Myocyte (in vitro differentiated cells): ENCODE measurements at places on chromosomes 16 and 17. TPM values are rescaled to one million over a fixed set of nuclear protein-coding genes. Genes with fewer than 3 reads are reported as not detected.

Gene TBC1D3I
- total RNA-seq = 0.13 TPM in 1 of 2 replicates, not detected in the other

Gene PLA2G10
- total RNA-seq = not detected in 2 replicates

Gene MT1G
- not detected in 2 replicates for total RNA-seq

Gene ELMO3
- total RNA-seq = 0.56 and 0.99 TPM in 2 replicates

Gene ASIC2
- 0.13 and 2.0 TPM in 2 replicates for total RNA-seq

Gene METRNL
- 27.6 and 35.3 TPM in 2 replicates for total RNA-seq

Gene BCL6B
- not detected in 2 replicates for total RNA-seq

Gene KRT13
- not detected in 2 replicates for total RNA-seq

Gene RAB34
- 162 and 198 TPM in 2 replicates for total RNA-seq

Gene KRT20
- total RNA-seq = not detected in 2 replicates

Gene NEK8
- total RNA-seq = 5.5 and 6.0 TPM in 2 replicates

Gene HEATR9
- total RNA-seq = not detected in 2 replicates

Gene PYDC1
- total RNA-seq = not detected in 2 replicates

Gene TBC1D3H
- total RNA-seq = not detected in 2 replicates

Gene GGA3
- total RNA-seq = 18.9 and 22.2 TPM in 2 replicates

Gene PRSS36
- 0.51 and 1.6 TPM in 2 replicates for total RNA-seq

Gene RCVRN
- not detected in 2 replicates for total RNA-seq

Gene LHX1
- not detected in 2 replicates for total RNA-seq

Gene TBC1D3L
- 13.1 and 14.3 TPM in 2 replicates for total RNA-seq

Gene HIRIP3
- total RNA-seq = 11.9 and 12.7 TPM in 2 replicates

Gene SLC35G6
- total RNA-seq = not detected in 2 replicates

Gene CORO1A
- 0.21 and 1.5 TPM in 2 replicates for total RNA-seq

Gene ARL5C
- total RNA-seq = not detected in 2 replicates

Gene CAPNS2
- not detected in 2 replicates for total RNA-seq

Gene TMED6
- total RNA-seq = 0.36 TPM in 1 of 2 replicates, not detected in the other

Gene MYH13
- total RNA-seq = 0.16 and 0.21 TPM in 2 replicates

Gene PARD6A
- 3.4 and 4.1 TPM in 2 replicates for total RNA-seq

Gene PPY
- total RNA-seq = not detected in 2 replicates

Gene WFDC1
- 0.43 TPM in 1 of 2 replicates, not detected in the other for total RNA-seq

Gene KIAA0753
- total RNA-seq = 5.6 and 5.7 TPM in 2 replicates

Gene FBXO39
- not detected in 2 replicates for total RNA-seq

Gene AATK
- 0.94 and 0.99 TPM in 2 replicates for total RNA-seq

Gene IGSF6
- total RNA-seq = not detected in 2 replicates

Gene AGRP
- total RNA-seq = not detected in 2 replicates

Gene KCTD19
- total RNA-seq = not detected in 2 replicates

Gene SLFN14
- total RNA-seq = not detected in 2 replicates

Gene HOXB8
- total RNA-seq = 11.8 and 13.8 TPM in 2 replicates

Gene SHBG
- total RNA-seq = 0.43 and 1.4 TPM in 2 replicates

Gene NACA2
- total RNA-seq = not detected in 2 replicates

Gene SKAP1
- total RNA-seq = not detected in 2 replicates

Gene HLF
- 0.37 and 0.88 TPM in 2 replicates for total RNA-seq

Gene MMP15
- total RNA-seq = 53.2 and 89.2 TPM in 2 replicates

Gene CES5A
- total RNA-seq = not detected in 2 replicates

Gene SDR42E2
- not detected in 2 replicates for total RNA-seq

Gene PRAC2
- not detected in 2 replicates for total RNA-seq

Gene RASD1
- total RNA-seq = 0.94 and 2.7 TPM in 2 replicates

Gene RPH3AL
- total RNA-seq = 24.3 and 26.0 TPM in 2 replicates

Gene RBFOX1
- 42.5 and 58.7 TPM in 2 replicates for total RNA-seq

Gene KRT25
- total RNA-seq = not detected in 2 replicates

Gene TBX21
- total RNA-seq = not detected in 2 replicates

Gene P2RX1
- 0.21 and 1.6 TPM in 2 replicates for total RNA-seq

Gene CLEC10A
- not detected in 2 replicates for total RNA-seq

Gene SLC5A11
- total RNA-seq = 0.26 TPM in 1 of 2 replicates, not detected in the other

Gene DBNDD1
- total RNA-seq = 56.5 and 66.6 TPM in 2 replicates

Gene SEPTIN12
- total RNA-seq = not detected in 2 replicates

Gene CHST6
- 0.29 and 0.94 TPM in 2 replicates for total RNA-seq

Gene KRTAP4-1
- total RNA-seq = not detected in 2 replicates

Gene SLC16A11
- 0.78 TPM in 1 of 2 replicates, not detected in the other for total RNA-seq
